Stimulated activated CD4-positive, alpha-beta T cell treated with anti-CD3 and anti-CD28 coated beads, Interleukin-1b, Interleukin-23, amount 100 ng/mL, for 1 hour (primary cell): ENCODE measurements at places on chromosomes 5 and 9.

- DNase-seq, result no peak
These were observed 30.2 kb upstream of the HSPA9 start for GRCh38 chr5:138605254-138605972.

GRCh38 chr5:33049842-33050241, 338.7 kb downstream of the NPR3 start:
- DNase-seq, result no peak

GRCh38 chr9:22278426-22278825, 168.2 kb upstream of the DMRTA1 start:
- no peak for DNase-seq

GRCh38 chr5:52878656-52879055, 90.9 kb downstream of the ITGA1 start:
- no peak for DNase-seq

DNA sequence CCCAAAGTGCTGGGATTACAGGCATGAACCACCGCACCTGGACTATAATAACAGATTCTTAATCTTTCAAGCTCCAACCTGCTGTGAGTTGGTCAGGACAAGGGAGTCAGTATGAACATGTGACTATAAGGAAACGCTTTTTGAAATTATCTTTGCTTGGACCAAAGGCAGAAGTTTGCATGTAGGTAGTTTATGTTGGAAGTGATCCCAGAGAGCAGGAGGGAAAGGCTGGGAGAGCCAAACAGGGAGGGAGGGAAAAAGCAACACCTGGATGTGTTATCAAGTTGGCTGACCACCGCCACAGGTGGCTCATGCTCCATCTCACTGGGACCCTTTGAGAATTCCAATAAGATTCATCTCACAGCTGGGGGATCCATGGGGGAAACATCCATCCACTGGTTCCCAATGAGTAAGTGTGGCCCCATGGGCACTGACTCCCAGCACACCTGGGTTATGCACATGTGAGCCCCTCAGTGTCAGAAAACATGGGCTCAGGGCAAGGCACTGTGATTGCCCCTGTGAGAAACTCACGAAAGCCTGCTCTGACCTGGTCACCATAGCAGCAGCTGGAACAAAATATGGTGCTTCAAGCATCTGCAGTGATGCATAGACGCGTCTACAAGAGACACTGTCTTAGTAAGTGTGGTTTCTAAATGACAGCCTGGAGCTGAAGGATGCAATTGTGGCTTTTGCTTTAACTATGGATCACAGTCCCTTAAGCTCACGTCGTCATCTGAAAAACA, 62.1 kb downstream of the ARSB start:
- no peak for DNase-seq
